Stimulated activated CD8-positive, alpha-beta memory T cell treated with anti-CD3 and anti-CD28 coated beads, Interleukin-12 subunit alpha, Interleukin-12 subunit beta, amount 100 ng/mL, for 1 hour (primary cell): ENCODE measurements at places on chromosomes 5 and 9.

DNA sequence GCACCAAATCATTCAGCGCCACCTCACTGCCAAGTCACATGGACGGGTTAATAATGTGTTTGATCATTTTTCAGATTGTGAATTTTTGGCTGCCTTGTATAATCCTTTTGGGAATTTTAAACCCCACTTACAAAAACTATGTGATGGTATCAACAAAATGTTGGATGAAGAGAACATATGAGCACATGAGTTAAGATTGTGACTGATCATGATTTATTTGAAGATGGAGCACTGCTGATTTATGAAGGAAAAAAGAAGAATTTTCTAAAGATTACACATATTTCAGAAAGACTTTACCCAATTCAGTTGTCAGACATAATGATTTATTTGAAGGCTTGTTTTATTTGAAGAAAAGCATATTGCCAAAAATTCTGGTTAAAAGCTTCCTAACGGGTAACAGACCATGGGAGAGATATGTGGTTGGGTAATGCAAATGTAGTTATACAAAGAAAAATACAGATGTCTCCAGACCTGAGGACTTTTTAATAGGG, 37.4 kb downstream of the TNFAIP8 start:
- no peak for DNase-seq

- DNase-seq: no peak
Observed at GRCh38 chr5:93601071-93601801, 18.2 kb downstream of the NR2F1 start.

DNA sequence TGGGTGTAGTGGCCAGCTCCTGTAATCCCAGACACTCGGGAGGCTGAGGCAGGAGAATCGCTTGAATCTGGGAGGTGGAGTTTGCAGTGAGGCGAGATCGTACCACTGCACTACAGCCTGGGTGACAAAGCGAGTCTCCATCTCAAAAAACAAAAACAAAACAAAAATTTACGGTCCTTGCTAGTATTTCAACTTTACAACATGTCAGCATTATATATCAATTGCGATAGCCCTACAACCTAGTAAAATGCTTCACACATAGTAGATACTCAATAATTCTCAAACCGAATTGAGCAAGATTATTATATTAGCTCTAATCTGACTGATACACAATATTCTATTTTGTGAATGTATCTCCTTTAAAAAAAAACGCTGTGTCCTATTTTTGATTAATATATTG, 1411.0 kb upstream of the WWC1 start:
- DNase-seq: no peak

- DNase-seq: no peak
Observed at GRCh38 chr9:137128862-137129455, 10.0 kb upstream of the GRIN1 start.
